Activated B cell treated with CpG ODN at 0.5 μM for 24 hours (primary cell): ENCODE measurements at places on chromosomes 3 and 15. TPM values are rescaled to one million over a fixed set of nuclear protein-coding genes. Genes with fewer than 3 reads are reported as not detected.

TATDN2 gene
- total RNA-seq, result 55.6 and 56.2 TPM in 2 replicates

COL8A1 gene
- 0.09 and 0.20 TPM in 2 replicates for total RNA-seq

PLA2G4B gene
- total RNA-seq, result 5.3 and 8.2 TPM in 2 replicates

STRC gene
- total RNA-seq, result 0.42 and 0.49 TPM in 2 replicates
